ENCODE measurements at places on chromosomes 5 and 9.

DNA sequence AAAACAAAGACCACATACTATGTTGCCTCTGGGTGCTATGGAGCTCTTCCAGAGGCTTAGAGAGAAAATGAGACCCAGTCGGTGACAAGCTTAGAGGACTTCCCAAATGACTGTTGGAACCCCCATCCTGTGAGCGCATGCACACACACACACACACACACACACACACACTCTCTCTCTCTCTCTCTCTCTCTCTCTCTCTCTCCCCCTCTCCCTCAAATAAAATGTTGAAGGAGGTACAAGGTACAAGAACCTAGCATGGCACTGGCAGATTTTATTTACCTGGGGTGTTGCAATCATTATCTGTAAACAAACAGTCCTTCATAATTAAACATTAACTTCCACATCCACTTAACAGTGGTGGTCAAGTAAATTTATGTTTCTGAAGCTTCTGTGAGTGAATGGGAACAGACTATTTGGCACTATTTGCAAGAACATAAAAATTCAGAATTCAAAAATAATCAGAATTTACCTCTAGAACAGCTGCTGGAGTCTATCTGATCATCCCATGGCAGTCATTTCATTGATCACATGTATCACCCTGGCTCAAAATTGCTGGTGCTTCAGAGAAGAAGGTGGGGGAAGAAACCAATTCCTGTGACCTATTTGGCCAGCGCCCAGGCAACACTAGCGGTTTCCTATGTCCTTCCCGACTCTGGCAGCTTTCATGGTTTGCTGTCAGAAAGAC lies 24.9 kb downstream of the TRPM3 start:
- DNase-seq: no peak

DNA sequence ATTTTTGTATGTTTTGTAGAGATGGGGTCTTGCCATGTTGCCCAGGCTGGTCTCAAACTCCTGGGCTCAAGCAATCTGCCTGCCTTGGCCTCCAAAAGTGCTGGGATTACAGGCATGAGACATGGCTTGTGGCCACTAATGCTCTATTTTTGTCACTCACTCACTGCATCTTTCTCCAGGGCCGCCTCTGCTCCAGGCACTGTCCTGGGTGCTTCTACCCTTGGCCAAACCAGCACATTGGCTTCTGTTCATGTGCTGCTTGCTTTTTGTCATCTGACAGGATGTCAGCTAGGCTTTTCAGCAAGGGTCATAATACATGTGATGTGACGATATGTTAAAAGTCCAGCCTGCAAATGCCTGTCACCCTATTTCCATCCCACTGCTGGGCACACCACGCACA lies 3.2 kb downstream of the ODF2 start:
- no peak for DNase-seq

DNA sequence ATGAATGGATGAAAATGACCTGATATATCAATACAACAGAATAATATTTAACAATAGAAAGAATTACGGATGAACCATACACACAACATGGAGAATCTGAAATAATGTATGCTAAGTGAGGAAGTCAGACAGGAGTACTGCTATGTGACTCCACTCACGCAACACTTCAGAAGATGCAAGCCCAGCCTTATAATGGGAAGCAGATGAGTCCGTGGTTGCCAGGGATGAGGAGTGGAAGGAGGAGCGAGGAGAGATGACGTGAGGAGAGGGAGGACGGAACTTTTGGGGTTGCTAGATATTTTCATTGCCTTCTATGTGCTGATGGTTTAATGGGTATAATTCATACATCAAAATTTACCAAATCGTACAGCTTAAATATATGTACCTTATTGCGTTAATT lies 55.4 kb upstream of the ERCC6L2 start:
- no peak for DNase-seq

DNA sequence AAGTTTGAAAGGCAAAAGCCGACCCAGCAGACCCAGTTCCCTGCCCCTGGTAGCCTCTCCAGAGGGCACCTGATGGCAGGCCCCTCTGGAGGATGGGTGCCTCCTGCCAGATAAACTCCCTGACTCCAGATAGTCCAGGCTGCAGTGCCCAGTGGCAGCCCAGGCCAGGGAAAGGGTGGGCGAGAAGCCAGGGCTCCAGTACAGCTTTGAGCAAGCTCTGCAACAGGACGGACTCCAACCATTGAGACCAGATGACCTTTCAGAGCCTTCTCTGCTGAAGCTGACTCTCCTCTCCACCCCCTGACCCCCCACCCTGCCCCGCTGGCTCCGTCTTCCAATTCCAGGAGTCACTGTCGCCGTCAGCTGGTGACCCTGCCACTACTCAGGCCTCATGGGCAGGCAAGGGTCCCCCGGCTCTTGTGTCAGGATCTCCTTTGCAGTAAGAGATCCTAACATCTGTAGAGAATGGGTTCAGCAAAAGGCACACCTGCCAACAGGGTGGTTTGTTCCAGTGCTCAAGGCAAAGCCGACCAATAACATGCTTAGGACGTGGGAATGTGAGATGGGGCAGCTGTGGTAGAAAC lies 15.5 kb upstream of the FCN1 start:
- no peak for DNase-seq

DNA sequence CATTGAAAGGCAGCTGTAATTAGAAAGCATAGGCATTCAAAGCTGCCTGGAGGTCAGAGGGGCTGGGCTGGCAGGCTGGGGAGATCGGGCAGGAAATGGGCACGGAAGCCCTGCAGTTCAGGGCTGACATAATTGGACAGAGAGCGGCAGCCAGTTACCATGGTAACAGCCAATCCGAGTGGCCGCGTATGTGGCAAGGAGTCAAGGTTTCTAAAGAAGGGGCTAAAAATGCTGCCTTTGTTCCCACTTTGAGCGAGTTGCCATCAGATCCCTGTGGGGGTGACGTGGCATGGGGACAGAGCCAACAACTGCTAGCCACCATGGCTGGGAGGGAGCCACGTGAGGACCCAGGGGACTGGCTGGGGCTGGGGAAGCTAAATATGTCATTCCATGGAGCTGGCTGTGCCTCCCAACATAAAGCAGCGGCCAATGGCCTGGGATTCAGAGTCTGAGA lies 44.7 kb upstream of the NDFIP1 start:
- peak; percentile 30 for DNase-seq

GRCh38 chr5:141657937-141658545 lies 6.8 kb upstream of the FCHSD1 start:
- DNase-seq: no peak

DNA sequence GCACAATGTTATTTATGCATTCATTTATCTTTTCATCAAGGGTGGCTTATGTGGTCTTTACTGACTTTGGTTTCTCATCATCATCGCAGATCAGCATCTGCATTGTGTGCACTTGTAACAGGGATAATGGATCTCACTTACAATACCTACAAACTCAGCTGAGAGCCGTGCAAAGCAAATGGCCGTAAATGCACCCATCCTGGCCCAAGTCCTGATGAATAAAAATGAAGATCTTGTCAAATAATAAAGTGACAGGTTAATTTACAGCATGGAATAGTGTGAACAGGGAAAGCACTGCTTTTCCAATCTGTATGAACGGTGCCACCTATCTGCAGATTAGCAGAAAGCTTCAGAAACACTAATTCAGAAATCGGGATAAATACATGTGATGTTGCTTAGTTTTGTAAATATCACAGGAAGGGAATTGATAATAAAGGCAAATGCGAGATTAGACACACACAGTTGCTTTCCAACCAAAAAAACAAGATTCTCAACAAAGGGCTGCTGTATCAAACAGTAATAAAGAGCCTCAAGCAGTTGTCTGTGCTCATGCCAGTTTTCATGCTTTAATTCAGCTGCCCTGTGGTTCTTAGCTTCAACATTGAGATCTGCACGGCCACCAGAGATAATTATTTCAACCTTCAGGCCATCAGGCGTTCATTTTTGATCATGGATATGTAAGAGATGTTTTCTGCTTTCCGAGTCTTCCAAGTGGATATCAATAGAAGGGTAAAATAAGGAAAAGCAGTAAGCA lies 153.4 kb upstream of the POU5F2 start:
- DNase-seq: no peak

- no peak for DNase-seq
Observed at GRCh38 chr5:61048534-61048933, 103.5 kb downstream of the NDUFAF2 start.

GRCh38 chr5:110031402-110032140 lies 341.8 kb downstream of the MAN2A1 start:
- no peak for DNase-seq

GRCh38 chr5:32531885-32532520 lies 53.4 kb upstream of the SUB1 start:
- DNase-seq: peak; percentile 53

GRCh38 chr5:87791869-87792268 lies 379.1 kb upstream of the CCNH start:
- no peak for DNase-seq

DNA sequence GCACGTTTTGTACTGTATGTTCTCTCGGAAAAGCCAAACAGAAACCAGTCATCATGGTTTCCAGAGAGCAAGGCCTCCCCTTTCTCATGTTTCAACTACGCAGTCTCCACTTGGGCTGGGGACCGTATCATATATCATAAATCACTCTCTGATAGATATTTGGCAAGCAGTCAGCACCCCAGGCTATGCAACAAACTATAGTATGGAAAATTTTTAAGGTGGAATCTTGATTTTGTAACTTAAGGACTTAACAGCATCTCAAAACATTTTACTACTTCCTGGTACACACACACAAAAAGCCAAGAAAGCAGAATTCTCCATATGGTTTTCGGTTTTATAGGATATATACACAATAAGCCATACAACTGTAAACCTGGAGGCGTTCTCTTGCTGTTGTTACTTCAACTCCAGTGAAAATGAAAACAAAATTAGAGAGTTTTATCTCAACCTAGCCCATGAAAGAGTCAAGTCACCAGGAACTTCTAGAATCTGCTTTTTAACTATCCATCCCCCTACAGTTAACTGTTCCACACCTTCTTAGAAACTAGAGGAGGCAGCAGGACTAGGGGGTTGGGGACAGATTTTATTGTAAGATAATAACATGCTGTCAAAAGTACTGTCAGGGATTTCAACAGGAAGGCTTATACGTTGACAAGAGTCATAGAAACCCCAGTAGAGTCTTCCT lies 283.4 kb downstream of the NFIB start:
- no peak for DNase-seq

DNA sequence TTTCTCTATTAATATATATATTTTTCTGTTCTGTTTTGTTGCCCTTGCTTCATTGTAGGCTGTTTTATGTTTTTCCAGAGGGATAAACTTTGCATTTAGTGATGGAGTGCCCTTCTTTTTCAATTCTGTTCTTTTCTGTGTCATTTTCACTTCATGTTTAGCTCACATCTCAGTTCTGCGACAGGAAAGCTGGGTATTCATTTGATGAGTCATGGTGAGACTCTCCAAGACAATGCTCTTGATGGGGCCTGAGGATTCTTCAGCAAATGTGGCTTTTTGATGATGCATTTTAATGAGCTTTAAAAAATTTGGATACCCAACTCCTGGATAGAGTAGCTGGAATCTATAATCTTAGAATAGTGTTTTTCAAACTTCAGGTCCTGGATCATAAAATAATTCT lies 56.5 kb upstream of the SPATA31D4 start:
- no peak for DNase-seq

GRCh38 chr9:124210697-124211096 lies 47.1 kb upstream of the NEK6 start:
- DNase-seq: no peak

GRCh38 chr9:128056887-128057723 lies 10.0 kb downstream of the NAIF1 start:
- no peak for DNase-seq

DNA sequence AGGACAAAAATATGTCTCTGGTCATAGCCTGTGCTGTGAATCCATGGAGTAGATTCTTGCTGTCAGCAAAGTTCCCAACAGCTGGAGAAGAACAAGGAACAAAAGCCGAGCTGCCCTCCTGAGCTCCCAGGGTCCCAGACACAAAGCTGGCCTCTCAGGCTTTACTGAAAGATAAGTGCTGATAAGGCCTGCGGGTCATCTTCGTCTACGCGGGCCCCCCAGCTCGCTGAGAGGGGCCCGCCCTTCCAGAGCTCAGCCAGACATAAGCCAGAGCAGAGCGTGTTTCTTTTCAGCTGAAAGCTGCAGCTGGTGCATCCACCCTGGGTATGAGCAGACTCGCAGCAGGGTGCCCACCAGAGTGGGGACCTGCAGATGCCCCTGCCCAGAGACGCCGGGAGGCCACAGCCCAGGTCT lies 84.7 kb downstream of the HSD17B3 start:
- DNase-seq: no peak

Measured in activated CD4-positive, alpha-beta T cell treated with anti-CD3 and anti-CD28 coated beads, Interleukin-2, amount 50 U/mL, for 1 hour (primary cell).